ENCODE measurements at places on chromosomes 7 and 10.

- DNase-seq = no peak
Observed at GRCh38 chr10:82124713-82125112, 249.7 kb downstream of the NRG3 start.

GRCh38 chr10:33006342-33006887 lies 48.4 kb upstream of the ITGB1 start:
- DNase-seq = no peak

DNA sequence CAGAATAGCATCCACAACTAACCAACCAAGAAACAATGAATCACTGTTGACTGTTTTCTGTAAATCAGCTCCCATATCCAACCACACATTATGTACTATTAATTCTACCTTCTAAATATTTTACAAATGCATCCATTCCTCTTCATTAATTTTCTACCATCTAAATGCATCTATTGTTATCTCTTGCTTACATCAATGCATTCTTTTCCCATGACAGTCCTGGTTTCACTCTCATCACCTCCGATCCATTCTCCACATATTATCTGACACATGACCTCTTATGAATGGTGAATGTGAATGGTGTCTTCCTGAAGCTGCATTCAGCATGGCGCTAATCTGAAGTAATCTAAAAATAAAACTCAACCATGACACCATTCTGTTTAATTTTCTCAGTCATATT lies 153.8 kb upstream of the CALCR start:
- DNase-seq = no peak

DNA sequence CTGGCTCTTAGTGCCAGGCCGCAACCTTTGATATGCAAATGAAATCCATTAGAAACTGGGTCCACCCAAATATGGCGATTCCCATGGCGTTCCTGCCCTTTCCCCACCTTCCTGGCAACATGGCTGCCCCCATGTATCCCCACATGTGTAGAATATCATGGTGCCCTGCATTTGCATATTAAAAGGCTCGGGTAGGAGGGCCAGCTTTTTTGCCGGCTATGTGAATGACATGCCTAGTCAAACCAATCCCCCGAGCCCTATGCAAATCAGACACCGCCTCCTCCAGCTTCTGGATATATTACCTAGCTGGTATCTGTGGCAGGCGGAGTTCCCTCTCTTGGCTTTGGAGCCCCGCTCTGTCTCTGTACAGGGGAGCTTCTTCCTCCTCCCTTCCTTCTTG lies 18.3 kb downstream of the MMS19 start:
- no peak for DNase-seq

DNA sequence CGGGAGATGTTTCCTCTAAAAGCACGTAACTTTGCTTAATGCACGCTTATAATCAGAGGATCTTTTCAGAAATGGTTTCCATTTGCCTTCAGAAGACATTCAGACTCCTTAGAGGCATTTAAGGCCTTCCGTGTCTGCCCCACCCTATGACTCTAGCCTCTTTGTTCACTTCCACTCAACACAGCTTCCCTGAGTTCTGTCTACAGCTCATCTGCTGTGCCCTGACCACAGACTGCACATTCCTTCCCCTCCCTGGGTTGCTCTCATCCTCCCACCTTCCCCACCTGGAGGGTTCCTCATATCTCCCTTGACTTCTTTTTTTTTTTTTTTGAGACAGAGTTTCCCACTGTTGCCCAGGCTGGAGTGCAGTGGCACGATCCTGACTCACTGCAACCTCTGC lies 16.6 kb downstream of the FBH1 start:
- DNase-seq = no peak

DNA sequence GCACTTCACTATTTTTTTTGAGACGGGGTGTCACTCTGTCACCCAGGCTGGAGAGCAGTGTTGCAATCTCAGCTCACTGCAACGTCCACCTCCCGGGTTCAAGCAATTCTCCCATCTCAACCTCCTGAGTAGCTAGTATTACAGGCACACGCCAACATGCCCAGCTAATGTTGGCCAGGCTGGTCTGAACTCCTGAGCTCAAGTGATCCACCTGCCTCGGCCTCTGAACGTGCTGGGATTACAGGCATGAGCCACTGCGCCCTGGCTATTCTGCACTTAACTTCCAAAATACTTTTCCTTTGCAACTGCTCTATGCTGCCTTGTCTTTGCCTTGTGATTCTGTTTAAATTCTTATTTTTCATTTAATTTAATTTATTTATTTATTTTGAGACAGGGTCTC lies 67.0 kb upstream of the ZNF479 start:
- DNase-seq = no peak

- no peak for DNase-seq
Observed at GRCh38 chr10:126843299-126843934, 61.8 kb upstream of the DOCK1 start.

- DNase-seq = no peak
Observed at GRCh38 chr7:53070883-53071282, 35.5 kb downstream of the POM121L12 start.

DNA sequence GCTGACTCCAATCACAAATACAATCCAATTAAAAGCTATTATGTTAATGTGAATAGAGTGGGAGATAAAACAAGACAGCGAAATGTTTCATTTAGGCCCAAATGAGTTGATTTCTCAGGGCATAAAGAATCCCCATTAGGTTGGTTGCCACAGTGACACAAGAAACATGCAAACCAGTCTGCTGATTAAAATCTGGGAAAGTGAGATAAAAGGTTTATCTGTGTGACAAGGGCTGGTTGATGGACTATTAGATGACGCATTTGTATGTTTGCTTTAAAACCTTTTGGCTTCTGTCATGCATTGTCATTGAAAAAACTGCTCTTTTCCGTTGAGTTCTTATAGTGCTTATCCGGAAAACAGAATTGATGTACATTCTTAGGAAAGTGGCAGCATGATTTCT lies 658.2 kb downstream of the GATA3 start:
- DNase-seq = no peak

DNA sequence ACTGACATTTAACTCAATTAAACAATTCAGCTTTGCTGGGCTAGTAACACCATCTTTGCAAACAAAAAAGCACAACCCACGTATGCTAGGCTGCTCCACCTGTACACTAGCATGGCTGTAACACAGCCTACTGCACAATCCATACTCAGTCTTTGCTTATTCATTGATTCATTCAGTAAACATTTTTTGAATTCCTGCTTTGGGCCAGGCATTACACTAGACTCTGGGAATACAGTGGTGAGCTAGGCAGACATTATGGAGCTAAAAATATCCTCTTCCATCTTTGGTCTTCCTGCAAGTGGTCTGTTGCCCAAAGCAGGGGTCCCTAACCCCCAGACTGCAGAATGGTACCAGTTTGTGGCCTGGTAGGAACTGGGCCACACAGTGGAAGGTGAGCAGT lies 9.9 kb downstream of the CNNM1 start:
- DNase-seq = no peak

GRCh38 chr7:48643431-48644013 lies 280.8 kb upstream of the CDC14C start:
- no peak for DNase-seq

DNA sequence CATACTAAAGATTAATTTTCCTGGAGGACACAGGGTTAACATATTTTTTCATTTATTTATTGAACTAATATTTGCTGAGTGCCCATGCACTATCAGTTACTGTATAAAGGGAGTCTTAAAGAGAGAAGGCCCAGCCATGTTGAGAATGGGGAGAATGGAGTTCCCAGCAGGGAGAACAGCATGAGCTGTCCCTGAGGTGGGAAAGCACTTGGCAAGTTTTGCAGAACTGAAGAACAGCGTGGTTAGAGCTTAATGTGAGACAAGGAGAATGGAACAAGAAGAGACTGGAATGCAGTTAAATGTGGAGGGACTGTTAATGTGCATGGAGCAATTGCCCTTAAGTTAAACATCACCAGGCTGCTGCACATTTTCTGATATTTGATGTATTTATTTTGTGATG lies 435.4 kb downstream of the SUGCT start:
- DNase-seq = no peak

DNA sequence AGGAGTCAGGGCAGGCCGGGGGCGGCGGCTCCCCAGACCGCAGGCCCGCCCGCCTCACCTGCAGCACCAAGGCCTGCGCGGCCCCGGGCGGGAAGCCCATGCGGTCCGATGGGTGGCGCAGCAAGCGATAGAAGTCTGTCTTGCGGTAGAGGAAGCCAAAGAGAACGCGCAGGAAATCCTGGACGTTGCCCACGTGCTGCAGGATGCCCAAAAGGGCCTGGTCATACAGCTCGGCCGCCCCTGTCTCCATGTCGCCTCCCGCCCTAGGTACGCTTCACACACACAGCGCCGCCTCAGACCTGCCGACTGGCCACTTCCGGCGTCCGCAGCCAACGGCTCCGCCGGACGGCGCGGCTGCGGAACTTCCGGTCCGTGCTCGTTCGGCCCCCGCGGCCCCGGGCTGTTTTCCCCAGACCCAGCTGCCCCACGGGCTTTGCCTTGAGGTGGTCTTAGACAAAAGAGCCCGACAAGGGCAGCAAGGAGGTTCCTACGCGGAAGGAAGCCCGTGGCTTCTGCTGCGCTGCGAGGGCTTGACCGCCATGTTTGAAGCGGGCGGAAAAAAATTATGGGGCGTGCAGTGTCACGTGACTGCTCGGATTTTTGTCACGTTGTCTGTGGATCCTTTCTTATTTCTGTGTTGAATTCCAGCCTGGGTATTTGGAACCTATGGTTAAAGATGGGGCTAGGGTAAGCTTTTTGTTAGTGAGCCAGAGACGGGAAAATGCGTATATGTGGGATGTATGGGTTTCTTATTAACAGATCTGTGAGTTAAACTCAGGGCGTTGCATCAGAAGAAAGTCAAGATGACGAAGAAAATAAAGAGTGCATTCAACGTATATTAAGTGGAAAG lies at the start of gene NUDCD3:
Gene NUDCD3 (minus strand): TSS at position 308 of the 850 bp plus-strand sequence. CDS start 58 bp downstream, at position 250.
- DNase-seq = peak; percentile 71

GRCh38 chr10:6988654-6989053 lies 408.6 kb upstream of the PRKCQ start:
- DNase-seq = no peak

GRCh38 chr10:36114141-36114540 lies 472.0 kb upstream of the FZD8 start:
- no peak for DNase-seq

DNA sequence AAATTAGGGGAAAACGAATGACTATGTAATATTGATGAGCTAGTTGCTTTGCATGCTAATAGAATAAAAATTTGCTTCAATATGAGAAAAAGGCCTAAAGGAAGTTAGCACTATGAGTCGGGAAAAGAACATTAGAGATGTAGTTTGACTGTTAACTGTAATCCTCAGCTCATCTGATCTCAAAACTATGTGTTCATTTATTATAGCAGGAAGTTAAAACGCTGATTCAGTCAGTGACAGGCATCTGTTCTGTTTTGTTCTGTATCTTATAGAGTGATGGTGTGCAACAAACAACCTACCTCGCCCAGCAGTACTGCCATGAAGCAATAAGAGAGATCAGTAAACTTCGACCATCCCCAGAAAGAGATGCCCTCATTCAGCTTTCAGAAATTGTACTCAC lies 48.6 kb downstream of the PDSS1 start:
- DNase-seq = no peak

DNA sequence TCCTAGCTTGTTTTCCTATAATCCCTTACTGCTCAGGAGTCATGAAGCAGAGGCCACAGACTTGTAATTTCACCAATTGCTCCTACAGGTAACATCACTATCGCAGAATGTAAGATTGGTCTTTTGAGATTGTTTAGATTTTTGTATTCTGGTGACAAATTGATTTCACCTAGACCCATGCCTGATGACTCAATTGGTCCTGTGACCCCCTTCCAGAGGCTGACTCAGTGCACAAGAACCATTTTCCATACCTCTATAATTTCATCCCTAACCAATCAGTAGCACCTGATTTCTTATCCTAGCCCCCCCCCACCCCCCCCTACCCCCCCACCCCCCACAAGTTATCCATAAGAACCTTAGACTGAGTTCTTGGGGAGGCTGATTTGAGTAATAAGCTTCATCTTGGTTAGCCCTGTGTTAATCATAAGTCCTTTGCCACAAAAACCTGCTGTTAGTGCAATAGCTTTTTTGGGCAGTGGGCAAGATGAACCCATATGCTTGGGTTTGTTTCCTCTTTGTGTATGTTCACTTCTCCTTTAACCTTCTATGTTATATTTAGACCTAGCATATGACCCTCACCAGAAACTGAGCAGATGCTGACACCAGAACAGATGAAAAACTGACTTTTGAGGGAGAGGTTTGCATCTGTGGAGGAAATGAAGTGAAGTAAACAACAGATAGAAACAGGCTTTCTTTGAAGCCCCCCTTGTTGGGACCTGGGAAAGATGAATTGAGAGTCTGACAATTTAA lies 187.1 kb downstream of the KIF20B start:
- no peak for DNase-seq

DNA sequence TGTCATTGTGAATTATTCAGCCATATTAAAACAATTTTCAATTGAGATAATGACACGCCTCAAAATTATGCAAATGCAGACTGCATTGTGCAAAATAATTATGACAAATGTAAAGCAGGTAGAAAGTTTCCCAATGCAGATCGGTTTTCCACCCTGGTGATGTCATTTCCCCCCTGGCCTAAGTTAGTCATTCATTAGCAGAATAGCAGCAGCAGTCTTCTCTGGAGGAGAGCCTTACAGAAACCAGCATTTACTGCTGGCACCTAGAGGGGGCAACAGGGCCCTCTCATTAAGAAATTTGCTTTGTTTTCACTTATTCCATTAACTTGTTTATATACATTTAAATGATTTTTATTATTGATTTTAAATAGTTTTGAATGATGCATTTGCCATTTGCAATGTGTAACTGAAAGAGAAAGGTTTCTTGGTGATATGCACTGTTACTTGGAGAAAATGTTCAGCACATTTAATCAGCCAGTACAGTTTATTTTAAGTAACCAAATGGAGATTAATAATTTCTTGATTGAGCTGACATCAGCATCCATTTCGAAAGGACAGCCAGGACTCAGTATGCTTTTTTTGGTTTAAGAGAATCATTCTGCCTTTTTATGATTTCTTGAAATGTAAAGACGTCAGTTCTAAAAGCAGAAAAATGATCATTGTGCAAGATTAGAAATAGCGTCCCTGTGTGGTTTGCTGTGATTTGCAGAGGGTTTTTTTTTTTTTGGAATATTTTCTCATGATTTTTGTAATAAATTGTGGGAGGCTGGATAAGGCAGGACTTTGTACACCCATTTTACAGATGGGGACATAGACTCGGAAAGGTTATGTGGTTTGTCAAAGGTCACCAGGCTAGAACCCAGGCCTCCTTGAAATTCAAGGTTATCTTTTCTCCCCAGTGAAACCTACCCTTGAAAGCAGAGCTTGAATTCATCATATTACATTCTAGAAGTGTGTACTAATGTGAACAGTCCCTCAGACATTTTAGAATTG lies 3.5 kb downstream of the ARID5B start:
- no peak for DNase-seq

- no peak for DNase-seq
Observed at GRCh38 chr7:28954946-28955345, 3.2 kb downstream of the TRIL start.

GRCh38 chr7:139153832-139154231 lies 44.3 kb upstream of the ZC3HAV1 start:
- no peak for DNase-seq

DNA sequence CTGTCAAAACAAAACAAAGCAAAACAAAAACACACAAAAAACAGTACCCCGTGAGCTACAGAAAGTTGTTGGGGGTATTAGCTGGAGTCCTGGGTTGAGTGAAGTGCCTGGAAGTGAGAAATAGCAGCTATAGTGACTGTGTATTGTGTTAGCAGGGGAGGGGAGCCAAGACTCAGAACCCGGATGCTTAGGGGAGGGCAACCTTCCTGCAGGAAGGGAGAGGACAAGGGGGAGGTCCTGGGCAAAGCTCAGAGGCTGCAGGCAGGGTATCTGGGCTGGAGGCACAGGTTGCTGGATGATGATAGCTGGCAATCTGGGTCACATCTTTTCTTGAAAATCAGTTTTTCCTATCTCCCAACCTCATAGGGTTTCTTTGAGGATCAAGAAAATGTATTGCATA lies 75.8 kb upstream of the PARD3 start:
- DNase-seq = no peak

GRCh38 chr7:82330706-82331215 lies 112.8 kb downstream of the CACNA2D1 start:
- DNase-seq = no peak

Data from T-helper 9 cell (primary cell).